ENCODE measurements at places on chromosomes 16 and 17.
A peak's percentile ranks its signal among the peaks of the same experiment; 100 is the strongest.

DNA sequence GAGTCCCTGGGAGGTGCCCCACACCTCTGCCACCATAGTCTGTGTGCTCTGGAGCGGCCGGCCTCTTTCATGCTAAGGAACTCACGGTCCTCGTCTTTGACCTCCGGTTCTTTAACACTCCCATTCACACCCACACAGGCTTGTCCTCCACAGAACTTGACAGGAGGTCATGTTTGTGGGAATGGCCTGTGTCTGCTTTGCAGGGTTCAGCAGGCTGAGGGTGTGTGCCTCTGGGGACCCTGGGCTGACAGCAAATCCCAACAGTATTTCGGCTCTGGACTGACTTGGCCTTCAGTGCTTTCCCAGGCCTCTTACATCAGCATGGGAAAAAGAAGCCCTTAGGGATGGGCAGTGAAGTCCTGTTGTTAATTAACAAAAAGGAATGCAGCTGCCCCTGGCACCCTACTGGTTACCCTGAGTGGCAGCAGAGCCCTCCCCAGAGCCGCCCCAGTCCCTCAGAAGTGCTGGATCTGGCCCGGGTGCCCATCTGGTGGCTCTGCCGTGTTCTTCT, 35.4 kb upstream of the ADORA2B start:
- no peak for DNase-seq

GRCh38 chr17:77881545-77881944, 77.0 kb upstream of the TNRC6C start:
- peak; percentile 21 for DNase-seq

DNA sequence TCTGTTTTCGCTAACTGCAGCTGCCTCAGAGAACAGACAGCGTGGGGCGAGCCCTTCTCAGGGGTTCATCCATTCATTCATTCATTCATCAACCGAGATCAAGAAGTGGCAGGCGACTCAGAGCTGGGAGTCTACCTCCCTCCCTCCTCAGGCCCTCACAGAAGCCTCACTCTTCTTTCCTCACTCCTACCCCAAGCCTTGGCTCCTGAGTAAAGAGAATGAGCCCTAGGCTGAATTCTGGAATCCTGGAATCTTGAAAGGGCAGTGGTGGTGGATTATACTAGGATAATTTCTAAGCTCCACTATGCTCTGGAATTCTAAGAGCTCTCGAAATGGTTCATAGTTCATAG, 2.3 kb upstream of the DLX3 start:
- no peak for DNase-seq

DNA sequence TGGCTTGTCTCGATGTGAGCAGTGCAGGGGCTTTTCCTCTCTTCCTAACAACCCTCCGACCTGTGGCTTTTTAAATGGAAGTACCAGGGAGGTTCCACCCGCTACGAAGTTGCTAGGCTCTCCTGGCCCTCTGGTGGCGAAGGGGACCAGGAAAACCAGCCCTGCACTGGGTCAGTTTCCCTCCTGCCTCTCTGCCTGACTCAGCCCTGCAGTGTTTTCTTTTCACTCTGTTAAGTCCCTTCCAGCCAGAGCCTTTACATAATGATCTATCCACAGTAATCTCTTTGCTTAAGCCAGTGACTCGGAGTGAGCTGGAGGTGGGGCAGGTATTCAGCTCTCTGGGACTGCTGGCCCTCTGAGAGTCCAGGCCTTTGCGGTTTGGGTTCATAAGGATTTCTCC, 331.3 kb upstream of the EEF2KMT start:
- no peak for DNase-seq

DNA sequence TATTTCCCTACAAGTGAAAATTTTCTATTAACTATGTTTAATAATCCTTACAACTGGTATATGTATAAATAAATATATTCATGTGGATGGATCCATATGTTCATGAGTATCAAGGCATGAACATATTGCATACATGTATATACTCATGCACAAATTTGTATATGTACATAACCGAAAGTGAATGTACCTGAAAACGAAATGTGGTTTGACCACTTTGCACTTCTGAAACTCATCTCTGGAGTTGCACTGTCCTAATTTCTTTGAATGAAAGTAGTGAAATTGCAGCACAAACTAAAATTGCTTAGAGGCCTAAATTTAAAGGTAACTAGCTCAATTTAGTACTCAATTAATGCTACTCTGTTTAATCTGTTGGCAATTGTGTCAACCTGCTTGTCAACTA, 27.4 kb upstream of the GNAO1 start:
- no peak for DNase-seq

DNA sequence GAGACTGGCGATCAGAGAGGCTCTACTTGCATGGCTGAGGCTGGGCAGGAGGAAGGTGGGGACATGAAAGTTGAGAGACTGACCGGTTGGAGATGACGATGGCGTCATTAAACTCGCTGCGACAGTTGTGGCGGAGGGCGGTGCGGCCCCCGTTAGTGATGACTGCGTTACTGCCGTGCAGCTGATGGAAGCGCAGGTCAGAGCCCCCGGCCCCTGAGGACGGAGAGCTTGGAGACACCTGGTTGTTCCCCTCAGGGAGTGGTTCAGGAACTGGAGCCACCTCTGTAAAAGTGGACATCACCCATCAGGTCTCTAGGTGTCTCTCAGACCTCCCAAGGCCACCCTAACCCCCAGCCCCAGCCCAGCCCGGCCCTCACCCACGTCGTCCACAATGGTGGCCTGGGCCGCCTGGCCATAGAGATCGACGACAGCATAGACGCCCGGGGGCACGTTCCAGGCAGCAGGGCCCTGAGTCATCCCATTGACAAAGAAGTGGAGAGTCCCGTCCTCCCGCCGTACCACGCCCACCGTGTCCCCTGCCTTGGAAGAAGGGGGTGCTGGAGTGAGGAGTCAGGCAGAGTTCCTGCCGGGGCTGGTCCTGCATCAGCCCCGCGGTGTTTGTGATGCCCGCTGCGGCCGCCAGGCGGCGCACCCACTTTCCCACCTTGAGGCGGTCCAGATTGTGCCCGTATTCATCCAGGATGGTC, 5.3 kb downstream of the NEURL4 start:
- DNase-seq, result no peak

DNA sequence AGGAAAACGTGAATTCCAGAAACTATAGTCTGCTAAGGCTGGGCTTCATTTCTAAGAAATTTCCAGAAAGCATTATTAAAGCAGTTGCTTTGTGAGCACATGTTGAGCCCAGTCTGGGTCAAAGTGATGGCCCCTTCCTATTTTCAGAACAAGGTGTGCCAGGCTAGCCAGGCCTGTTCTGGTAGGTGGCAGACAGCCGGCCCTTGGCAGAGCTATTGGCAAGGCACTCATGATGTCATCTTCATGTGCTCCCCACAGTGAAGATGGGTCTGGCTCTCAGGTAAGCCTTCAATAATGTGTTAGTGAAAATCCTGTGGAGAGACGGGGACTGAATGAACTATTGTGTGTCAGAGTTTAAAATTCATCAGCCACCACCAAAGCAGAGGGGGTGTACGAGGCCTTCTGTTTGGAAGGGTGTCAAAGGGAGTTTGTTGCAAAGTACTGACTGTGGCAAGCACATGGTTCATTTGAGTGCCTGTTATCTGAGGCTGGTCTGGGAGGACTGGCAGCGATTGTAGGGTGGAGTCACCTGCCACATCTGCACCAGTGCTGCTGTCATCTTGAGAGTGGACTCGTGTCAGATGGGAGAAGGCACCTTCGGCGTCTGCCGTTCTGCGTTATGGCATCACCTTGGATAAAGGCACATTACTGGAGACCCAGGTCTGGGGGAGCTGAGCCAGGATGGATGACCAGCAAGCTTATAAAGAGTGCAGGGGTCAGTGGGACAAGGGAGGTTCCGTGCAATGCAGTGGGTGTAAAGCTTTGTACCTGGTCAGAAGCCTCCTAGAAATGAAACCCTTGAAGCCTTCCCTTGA, 43.4 kb downstream of the KSR1 start:
- peak; percentile 18 for DNase-seq

DNA sequence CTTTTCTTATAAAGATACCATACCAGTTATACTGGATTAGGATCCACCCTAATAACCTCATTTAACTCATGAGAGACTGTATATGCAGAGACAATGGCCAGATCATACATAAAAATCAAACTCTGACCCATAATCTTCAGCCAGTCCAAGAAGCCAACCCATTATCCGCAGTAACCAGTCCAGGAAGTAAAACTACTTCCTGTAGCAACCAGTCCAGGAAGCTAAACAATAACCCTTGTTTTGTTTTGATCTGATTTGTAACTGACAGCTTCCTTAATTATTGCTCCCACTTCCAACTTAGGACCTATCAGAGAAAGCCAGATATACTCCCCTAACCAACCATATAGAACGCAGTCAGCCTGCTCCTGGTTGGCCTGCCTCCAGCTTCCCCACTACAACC, 19.2 kb upstream of the SSTR2 start:
- no peak for DNase-seq

DNA sequence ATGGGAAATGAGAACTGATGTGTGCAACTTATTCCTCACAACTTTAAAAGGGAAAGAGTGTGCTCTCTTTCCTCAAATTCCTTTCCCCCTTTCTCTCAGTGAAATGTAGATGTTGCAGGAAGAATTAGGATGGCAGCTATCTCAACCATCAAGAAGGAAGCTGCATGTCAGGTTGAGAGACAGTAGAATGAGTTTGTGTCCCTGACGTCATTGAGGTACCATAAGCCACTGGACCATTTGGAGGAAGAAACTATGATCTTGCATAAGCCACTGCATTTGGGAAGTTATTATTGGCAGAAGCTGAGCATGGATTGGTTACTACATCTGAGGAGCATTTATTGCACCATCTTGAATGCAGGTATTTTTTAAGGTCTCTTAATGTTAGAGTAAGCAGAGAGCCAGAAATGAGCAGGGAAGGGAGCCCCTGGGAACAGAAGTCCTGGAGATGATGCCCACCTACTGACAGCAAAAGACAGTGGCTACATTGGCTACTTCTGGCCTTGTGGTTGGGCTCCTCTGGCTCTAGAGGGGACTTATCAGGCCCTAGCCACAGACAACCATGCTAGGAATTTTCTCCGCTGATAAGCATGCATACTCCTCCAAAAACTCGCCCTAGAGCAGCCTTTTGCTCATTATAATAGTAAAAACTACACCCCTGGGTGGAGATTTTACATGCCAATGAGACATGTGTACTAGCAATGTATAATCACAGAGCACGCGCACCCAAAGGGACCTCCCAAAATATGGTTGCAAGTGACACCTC, 249.0 kb upstream of the SALL1 start:
- no peak for DNase-seq

- no peak for DNase-seq
Measured at GRCh38 chr16:8720080-8720966, 45.9 kb downstream of the ABAT start.

DNA sequence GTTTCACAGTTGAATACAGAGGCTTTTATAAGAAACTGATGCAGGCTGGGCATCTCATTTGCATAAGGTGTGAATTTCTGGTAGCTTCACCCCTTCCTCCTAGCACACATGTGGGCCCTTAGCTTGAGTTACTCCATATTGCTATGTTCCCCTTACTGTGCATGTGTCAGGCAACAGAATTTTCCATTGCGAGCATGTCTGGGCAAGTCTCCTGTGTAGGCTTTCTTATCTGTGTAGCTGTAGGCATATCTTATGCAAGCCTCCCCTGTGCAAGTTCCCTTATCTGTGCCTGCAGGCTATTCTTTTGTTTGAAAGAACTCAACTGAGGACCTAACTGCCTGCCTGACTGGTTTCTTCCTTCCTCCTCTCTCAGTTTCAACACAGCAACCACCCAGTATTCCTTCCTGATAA, 597.4 kb upstream of the CDH5 start:
- no peak for DNase-seq

DNA sequence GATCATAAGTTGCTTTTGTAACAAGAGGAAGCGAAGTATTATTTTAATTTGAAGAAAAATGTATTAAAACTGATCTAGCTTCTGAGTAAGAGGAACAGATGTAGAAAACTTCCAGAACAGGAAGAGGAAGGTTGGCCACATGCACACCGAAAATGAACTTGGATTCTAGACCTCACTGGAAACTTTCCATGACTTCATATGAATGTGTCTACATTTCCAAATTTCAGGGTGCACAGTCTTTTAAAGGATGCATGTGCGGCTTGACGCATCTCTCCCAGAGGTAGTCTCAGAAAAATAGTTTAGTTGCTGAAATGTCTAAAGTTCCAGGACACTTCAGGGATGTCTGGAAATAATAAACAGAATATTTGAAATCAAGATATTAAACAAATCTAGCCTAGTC, 275.1 kb upstream of the MYOCD start:
- no peak for DNase-seq
